ENCODE measurements at places on chromosomes 16 and 17. TPM values are rescaled to one million over a fixed set of nuclear protein-coding genes. Genes with fewer than 3 reads are reported as not detected.

The CHTF18 gene
- 120 TPM for total RNA-seq

The P2RX5 gene
- 4.7 TPM for total RNA-seq

The NPIPA3 gene
- 1.3 TPM for total RNA-seq

The MRM3 gene
- total RNA-seq: 25.3 TPM

The DPEP3 gene
- total RNA-seq: 0.68 TPM

The CCL18 gene
- total RNA-seq: not detected

The MYLK3 gene
- 0.90 TPM for total RNA-seq

The SULT1A4 gene
- 7.6 TPM for total RNA-seq

The BIRC5 gene
- total RNA-seq: 97.8 TPM

- H3K27ac ChIP-seq: peak overlapping the region; percentile 56
- H3K36me3 ChIP-seq: peaks cover 8% of the 10 kb centered on the region
- H3K27me3 ChIP-seq: no peaks in the 10 kb centered on the region
- H3K4me3 ChIP-seq: peak overlapping the region; percentile 77
- H3K4me1 ChIP-seq: peaks cover 18% of the 10 kb centered on the region
Measured at GRCh38 chr16:53091466-53092211, 36.8 kb downstream of the CHD9 start.

DNA sequence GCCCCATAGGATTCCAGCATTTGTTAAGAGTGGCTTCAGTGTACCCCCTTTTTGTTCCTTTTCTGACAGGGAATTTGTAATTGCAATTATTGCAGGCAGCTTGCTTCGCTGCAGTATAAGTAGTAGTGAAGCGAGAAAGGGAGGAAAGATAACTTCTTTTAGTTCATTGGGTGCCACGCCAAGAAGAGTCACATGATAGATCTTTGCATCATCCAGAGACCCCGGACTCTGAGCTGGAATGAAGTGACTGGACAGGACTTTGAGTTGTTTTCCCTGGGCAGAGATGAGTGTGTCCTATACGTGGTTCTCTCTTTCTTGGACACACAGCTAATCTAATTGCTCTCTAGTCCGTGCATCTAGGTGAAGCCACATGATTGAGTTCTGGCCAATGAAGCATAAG, 44.8 kb upstream of the PMFBP1 start:
- H3K27ac ChIP-seq: no peak overlapping the region
- no peak for DNase-seq
- peaks cover 11% of the 10 kb centered on the region for H3K36me3 ChIP-seq
- H3K27me3 ChIP-seq: no peaks in the 10 kb centered on the region

GRCh38 chr17:50471009-50471905, 2.6 kb upstream of the CHAD start:
- H3K27ac ChIP-seq: no peak overlapping the region
- H3K27me3 ChIP-seq: peaks cover 12% of the 10 kb centered on the region
- H3K4me1 ChIP-seq: peaks cover 3% of the 10 kb centered on the region

- H3K36me3 ChIP-seq: no peaks in the 10 kb centered on the region
- H3K27ac ChIP-seq: no peak overlapping the region
- DNase-seq: no peak
- H3K27me3 ChIP-seq: no peaks in the 10 kb centered on the region
- H3K4me3 ChIP-seq: no peak overlapping the region
- no peaks in the 10 kb centered on the region for H3K4me1 ChIP-seq
Measured at GRCh38 chr17:51770027-51770759, 388.3 kb downstream of the CA10 start.

GRCh38 chr17:82836823-82837357, 2.9 kb downstream of the ZNF750 start:
- H3K36me3 ChIP-seq: no peaks in the 10 kb centered on the region
- H3K4me3 ChIP-seq: no peak overlapping the region
- 0 out of 2 replicates have a peak, but pooled peaks cover 1% of the 10 kb centered on the region for H3K4me1 ChIP-seq
- no peak overlapping the region for H3K27ac ChIP-seq
- no peak for DNase-seq

GRCh38 chr16:63625126-63625525, 1496.7 kb downstream of the CDH11 start:
- H3K27ac ChIP-seq: no peak overlapping the region
- no peak overlapping the region for H3K4me3 ChIP-seq
- no peak for DNase-seq
- peaks cover 4% of the 10 kb centered on the region for H3K36me3 ChIP-seq
- H3K4me1 ChIP-seq: peaks cover 4% of the 10 kb centered on the region
- H3K27me3 ChIP-seq: no peaks in the 10 kb centered on the region

GRCh38 chr16:4691666-4692412, 1.5 kb upstream of the NUDT16L1 start:
- H3K4me1 ChIP-seq: no peaks in the 10 kb centered on the region
- H3K4me3 ChIP-seq: peak overlapping the region; percentile 78
- DNase-seq: no peak

- peak; percentile 66 for DNase-seq
- no peaks in the 10 kb centered on the region for H3K27me3 ChIP-seq
- no peak overlapping the region for H3K27ac ChIP-seq
- no peaks in the 10 kb centered on the region for H3K36me3 ChIP-seq
- no peaks in the 10 kb centered on the region for H3K4me1 ChIP-seq
Measured at GRCh38 chr17:79325709-79326430, 251.2 kb downstream of the ENGASE start.

DNA sequence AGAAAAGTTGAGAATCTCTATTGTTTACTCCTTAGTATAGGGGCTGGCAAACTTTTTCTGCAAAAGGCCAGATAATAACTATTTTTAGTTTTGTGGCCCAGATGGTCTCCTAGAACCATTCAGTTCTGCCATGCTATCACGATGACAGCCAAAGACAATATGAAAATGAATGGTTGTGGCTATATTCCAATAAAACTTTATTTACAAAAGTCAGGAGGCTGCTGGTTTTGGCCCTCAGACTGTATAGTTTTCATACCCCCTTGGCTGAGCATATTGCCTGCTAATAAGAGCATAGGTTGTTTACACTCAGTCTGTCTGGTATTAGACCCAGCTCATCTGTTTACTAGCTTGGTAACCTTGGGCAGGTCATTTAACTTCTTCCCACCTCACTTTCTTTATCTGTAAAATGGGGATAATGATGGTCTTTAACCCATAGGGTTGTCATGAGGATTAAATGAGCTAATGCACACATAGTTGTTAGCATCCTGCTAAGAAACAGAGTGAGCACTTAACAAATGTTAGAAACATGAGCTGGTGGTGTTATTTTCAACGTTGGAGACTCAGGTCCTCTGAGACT, 156.3 kb downstream of the MSI2 start:
- H3K27ac ChIP-seq: no peak overlapping the region
- H3K4me3 ChIP-seq: no peak overlapping the region
- H3K4me1 ChIP-seq: peaks cover 8% of the 10 kb centered on the region

DNA sequence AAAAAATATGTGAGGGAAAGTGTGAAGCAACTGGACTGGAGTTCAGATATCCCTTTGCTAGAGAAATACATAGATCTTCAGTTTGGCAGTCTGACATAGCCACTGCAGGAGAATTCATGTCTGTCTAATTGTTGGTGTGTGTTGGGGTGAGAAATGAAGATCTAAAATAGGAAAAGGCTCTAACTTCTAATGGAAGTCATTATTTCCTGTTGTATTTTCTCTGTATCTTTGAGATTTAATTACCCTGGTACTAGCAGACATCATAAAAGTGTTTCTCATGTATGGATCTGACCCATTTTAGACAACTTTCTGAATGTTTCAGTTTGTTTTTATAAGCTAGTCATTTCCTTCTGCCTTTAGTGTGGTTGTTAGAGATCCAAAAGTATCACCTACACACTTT, 128.3 kb downstream of the NLK start:
- no peak for DNase-seq
- no peak overlapping the region for H3K4me3 ChIP-seq

- H3K36me3 ChIP-seq: no peaks in the 10 kb centered on the region
- H3K4me1 ChIP-seq: no peaks in the 10 kb centered on the region
- no peak overlapping the region for H3K4me3 ChIP-seq
- no peak overlapping the region for H3K27ac ChIP-seq
- no peak for DNase-seq
Measured at GRCh38 chr16:84947996-84948850, 63.1 kb downstream of the ZDHHC7 start.

- no peaks in the 10 kb centered on the region for H3K4me1 ChIP-seq
- H3K27ac ChIP-seq: no peak overlapping the region
- no peaks in the 10 kb centered on the region for H3K36me3 ChIP-seq
- H3K27me3 ChIP-seq: no peaks in the 10 kb centered on the region
Measured at GRCh38 chr17:51097708-51098446, 22.8 kb downstream of the SPAG9 start.

GRCh38 chr17:72840019-72840418, 252.5 kb downstream of the SLC39A11 start:
- peaks cover 7% of the 10 kb centered on the region for H3K36me3 ChIP-seq
- H3K27ac ChIP-seq: no peak overlapping the region
- no peaks in the 10 kb centered on the region for H3K27me3 ChIP-seq
- no peak overlapping the region for H3K4me3 ChIP-seq

DNA sequence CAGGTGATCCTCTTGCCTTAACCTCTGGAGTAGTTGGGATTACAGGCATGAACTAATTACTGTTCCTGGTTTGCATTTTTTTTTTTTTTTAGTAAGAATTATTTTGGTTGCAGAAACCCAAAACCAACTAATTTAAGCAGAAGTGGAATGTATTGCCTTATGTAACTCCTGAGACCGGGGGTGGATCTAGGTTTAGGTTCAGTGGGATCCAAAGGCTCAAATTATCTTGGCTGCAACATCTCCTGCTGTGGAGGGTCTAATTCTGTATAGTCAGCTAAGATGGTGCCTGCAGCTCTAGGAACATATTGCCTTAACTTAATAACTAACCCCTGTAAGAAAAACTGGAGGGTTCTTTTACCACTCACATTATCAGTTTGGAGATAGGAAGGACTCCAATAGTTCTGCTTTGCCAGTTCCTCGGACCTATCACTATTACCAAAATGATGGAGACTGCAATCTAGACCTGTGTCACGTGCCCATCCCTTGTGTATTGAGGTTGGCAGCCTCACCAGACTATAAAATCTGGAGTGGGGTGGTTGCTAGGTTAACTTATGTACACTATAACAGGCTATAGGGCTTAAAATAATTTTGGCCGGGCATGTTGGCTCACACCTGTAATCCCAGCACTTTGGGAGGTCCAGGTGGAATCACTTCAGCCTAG, 8.5 kb downstream of the SNTB2 start:
- H3K36me3 ChIP-seq: peaks cover 5% of the 10 kb centered on the region
- no peaks in the 10 kb centered on the region for H3K4me1 ChIP-seq
- H3K27me3 ChIP-seq: no peaks in the 10 kb centered on the region
- H3K27ac ChIP-seq: no peak overlapping the region
- no peak overlapping the region for H3K4me3 ChIP-seq

DNA sequence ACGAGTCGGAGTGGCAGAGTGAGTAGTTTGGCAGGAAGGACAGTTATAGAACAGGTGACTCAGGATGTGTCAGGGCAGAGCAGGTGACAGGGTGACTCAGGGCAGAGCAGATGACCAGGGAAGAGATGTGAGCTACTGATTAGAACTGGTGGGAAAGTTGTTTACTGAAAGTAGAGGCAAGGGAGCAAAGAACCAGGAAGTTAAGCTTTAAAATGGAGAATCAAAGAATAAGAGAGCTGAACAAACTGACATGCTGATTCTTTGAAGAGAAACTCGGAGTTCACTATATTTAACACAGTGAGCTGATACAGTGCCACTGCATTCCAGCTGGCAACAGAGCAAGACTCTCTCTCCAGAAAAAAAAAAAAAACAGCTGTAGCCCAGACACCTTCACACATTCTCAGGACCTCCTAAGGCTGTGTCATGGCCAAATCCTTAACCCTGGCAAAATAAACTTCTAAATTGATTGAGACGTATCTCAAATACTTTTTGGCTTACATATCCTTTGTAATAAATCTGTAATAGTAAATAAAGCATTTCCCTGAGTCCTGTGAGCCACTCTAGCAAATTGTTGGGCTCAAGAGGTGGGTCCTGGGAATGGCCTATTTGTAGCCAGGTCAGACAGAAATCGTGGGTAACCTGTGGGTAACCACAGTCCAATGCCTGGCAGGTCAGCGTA, 12.3 kb upstream of the UBE2I start:
- peaks cover 2% of the 10 kb centered on the region for H3K4me1 ChIP-seq
- no peaks in the 10 kb centered on the region for H3K36me3 ChIP-seq
- H3K27ac ChIP-seq: no peak overlapping the region
- H3K27me3 ChIP-seq: no peaks in the 10 kb centered on the region
- H3K4me3 ChIP-seq: no peak overlapping the region

- peaks cover 17% of the 10 kb centered on the region for H3K36me3 ChIP-seq
- DNase-seq: no peak
- H3K4me3 ChIP-seq: no peak overlapping the region
- no peaks in the 10 kb centered on the region for H3K27me3 ChIP-seq
Measured at GRCh38 chr16:21986692-21987246, 14.1 kb downstream of the PDZD9 start.

DNA sequence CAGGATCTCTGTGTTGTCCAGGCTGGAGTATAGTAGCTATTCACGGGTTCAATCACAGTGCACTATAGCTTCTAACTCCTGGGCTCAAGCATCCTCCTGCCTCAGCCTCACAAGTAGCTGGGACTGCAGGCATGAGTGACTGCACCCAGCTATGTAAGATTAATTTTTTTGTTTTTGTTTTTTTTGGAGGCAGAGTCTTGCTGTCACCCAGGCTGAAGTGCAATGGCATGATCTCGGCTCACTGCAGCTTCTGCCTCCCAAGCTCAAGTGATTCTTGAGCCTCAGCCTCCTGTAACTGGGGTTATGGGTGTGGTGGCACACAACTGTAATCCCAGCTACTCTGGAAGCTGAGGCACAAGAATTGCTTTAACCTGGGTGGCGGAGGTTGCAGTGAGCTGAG, 15.8 kb downstream of the PPM1D start:
- H3K27me3 ChIP-seq: no peaks in the 10 kb centered on the region
- H3K27ac ChIP-seq: no peak overlapping the region
- DNase-seq: no peak
- H3K4me1 ChIP-seq: no peaks in the 10 kb centered on the region

GRCh38 chr17:5131146-5131715, 15.4 kb downstream of the USP6 start:
- H3K36me3 ChIP-seq: no peaks in the 10 kb centered on the region
- H3K4me1 ChIP-seq: no peaks in the 10 kb centered on the region
- H3K4me3 ChIP-seq: no peak overlapping the region
- H3K27ac ChIP-seq: no peak overlapping the region
- no peaks in the 10 kb centered on the region for H3K27me3 ChIP-seq

DNA sequence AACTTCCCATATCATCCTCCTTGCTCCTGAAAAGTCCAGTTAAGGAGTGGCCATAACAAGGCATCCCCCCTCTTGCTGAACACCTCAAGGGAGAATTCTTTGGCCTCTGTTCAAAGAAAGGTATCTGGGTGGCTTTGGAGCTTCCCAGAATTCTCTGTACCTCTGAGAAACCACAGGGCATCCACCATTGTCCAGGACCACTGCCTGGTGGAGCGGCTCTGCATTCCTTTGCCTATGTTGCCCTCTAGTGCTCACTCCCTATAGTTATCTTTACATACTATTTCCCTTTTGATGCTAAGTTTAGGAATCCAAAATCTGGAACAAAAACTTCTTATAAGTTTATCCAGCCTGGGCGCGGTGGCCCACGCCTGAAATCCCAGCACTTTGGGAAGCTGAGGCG, 30.3 kb downstream of the CHD9NB start:
- DNase-seq: peak; percentile 70
- H3K27me3 ChIP-seq: no peaks in the 10 kb centered on the region
- no peaks in the 10 kb centered on the region for H3K36me3 ChIP-seq
- no peaks in the 10 kb centered on the region for H3K4me1 ChIP-seq
- no peak overlapping the region for H3K4me3 ChIP-seq

- no peaks in the 10 kb centered on the region for H3K27me3 ChIP-seq
- no peaks in the 10 kb centered on the region for H3K36me3 ChIP-seq
- no peak overlapping the region for H3K4me3 ChIP-seq
- H3K27ac ChIP-seq: no peak overlapping the region
Measured at GRCh38 chr16:59114790-59115189, 380.7 kb upstream of the GOT2 start.

- H3K27me3 ChIP-seq: no peaks in the 10 kb centered on the region
- H3K4me1 ChIP-seq: no peaks in the 10 kb centered on the region
- H3K4me3 ChIP-seq: no peak overlapping the region
- no peaks in the 10 kb centered on the region for H3K36me3 ChIP-seq
Measured at GRCh38 chr16:16830973-16831372, 452.0 kb downstream of the NPIPA7 start.

Data from H9 (cell line).